Activated CD8-positive, alpha-beta memory T cell treated with anti-CD3 and anti-CD28 coated beads, Interleukin-2, amount 10 ng/mL, durations not matched to agents 7 days and 5 days (primary cell): ENCODE measurements at places on chromosomes 16 and 17.

GRCh38 chr16:85037050-85037410 lies 9.4 kb downstream of the KIAA0513 start:
- no peak for DNase-seq

GRCh38 chr17:30332057-30332542 lies 1.8 kb downstream of the TMIGD1 start:
- peak; percentile 70 for DNase-seq

GRCh38 chr17:66091445-66092080 lies 100.4 kb downstream of the CEP112 start:
- DNase-seq: no peak

DNA sequence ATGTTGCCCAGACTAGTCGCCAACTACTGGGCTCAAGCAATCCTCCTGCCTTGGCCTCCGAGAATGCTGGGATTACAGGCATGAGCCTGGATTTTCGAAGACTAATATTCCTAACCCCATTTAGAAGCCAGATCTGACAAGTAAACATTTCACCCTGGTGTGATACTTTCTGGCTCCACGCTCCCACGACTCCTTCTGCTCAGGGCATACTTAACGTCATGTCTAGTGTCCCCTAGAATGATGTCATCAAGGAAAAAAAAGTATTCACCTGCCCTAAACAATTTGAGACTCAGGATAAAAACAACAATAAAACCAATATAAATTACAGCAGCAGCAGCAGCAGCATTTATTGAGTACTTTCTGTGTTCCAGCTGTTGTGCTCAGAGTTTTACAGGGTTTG lies 13.2 kb downstream of the ITGB3 start:
- DNase-seq: no peak

GRCh38 chr17:80929449-80929848 lies 62.2 kb upstream of the CHMP6 start:
- no peak for DNase-seq

GRCh38 chr17:58537266-58537665 lies 22.8 kb upstream of the MTMR4 start:
- DNase-seq: no peak

DNA sequence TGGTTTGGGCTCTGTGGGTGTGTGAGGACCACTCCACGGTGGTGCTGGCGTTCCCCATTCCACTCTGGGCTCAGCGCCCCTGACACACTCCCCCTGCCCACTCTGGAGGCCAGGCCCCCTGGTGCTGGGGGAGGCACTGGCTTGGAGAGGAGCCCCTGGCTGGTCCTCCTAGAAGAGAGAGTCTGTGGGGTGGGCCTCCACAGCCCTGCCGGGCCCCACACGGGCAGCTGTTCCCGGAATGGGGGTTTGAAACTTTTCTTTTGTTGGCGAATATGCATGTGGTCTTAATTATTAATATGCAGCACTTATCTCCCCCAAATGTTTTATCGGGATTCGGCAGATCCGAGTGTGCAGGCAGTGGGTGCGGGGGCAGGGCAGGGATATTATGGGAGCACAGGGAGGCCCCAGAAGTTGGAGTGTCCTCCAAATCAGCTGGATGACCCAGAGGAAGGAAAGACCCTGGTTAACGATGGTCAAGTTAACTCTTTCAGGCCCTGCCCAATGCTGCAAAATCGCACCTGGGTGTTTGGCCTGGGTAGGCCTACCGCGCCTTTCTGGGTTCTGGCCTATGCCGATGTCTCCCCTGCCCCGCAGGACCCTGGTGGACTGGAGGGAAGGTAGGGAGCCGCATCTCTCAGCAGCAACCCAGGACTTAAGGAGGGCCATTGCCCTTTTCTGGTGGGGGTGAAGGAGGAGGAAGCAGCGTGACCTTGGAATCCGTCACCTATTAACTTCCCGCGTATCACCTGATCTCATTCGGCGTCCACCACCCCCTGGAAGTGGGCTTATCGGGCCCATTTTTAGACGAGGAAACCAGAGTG lies 36.0 kb downstream of the TMEM235 start:
- no peak for DNase-seq
